ENCODE measurements at places on chromosomes 1 and 21.
A peak's percentile ranks its signal among the peaks of the same experiment; 100 is the strongest.

DNA sequence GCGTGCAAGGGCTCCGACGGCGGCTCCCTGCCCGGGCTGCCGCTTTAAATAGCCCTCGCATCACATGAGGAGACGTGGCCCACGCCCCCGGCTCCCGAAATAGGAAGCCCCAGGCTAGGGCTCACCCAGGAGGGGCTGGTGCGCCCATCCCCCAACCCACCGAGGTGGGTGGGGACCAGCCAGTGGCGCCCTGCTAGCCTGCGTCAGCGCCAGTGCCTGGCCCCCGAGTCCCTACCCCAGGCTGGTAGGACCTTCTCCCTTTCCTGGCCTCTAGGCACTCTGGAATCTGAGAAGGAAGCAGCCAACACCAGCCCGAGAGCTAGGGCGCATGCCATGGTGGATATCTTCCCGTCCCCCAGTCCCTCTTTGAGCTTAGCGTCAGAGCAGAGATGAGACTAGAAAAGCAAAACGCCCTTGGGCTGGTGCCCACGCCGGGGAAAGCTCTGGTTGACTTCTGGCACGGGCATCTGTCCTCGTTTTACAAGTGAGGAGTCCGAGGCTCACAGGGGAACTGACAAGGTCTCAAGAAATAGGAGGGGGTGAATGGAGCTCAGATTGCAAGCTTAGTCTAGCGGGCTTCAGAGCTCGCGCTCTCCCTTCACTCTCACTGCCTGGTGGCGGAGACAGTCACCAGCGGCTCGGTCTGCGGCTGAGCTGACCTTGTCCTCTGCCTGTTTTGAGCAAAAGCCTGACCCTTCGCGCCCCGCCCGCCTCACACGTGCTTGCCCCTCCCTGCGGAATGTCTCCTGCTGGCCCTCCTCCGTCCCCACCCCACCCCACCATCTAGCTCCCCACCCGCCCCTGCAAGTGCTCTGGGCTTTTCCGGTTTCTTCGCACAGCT, at the start of gene FABP3:
FABP3 (minus strand) TSS at position 21 of the 841 bp plus-strand sequence. CDS start 62 bp downstream, outside the sequence.
- peak; percentile 73 for DNase-seq

DNA sequence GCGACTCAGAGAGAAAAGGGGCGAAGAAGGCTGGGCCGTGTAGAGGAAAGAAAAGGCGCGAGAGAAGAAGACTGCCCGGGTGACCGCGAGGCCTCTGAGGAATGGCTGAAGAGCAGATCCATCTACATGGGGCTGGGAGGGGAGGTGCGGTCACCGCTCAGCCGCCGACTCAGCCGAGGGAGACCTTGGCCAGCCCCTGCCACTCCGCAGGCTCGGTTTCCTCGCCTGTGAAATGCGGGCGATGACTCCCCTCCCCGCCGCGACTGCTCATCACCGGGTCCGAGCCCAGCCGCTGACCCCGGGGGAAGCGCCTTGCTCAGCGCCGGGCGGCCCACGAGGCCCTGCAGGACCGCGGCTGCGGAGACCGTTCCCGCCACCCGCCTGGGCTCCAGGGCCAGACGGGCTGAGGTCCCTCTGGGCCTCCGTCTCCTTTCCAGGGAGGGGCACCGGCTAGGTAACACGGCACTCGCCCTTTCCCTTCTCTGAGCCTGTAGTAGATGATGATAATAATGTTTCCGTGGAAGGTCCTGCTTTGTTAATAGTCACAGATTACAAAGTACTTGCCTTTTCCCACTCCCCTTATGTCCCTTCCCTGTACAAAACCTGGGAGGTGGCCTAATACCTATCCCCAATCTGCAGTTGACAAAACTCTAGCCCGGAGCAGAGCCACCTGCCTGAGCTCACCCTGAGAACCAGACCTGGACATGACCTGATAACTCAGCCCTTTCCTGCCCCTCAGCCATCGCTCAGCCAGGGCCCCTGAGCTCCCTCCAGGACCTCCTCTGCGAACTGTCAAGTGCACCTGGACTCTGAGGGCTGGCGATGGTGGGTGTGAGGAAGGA, 1.6 kb upstream of the BSND start:
- no peak for DNase-seq

DNA sequence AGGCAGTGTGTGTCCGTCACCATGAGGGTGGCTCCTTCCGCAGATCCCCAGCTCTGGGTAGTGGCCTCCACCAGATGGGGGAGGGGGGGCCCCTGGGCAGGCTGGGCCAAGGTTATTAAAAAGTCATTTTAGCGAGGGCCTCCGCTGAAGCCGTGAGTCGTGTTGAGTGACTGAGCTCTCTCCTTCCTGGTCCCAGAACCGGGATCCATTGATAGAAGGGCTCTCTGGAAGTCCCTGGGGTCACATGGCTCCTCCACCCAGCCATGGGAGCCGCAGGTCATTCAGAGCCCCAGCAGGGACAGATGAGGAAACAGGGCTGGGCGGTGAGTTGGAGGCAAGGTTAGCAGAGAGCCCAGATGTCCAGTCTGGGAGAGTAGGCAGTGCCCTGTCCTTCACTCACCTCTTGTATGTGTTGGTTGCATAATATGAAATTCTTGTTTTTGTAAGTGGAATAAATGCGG, 12.9 kb downstream of the MIIP start:
- no peak for DNase-seq

- no peak for DNase-seq
Measured at GRCh38 chr1:117828201-117828600, 101.2 kb downstream of the GDAP2 start.

- DNase-seq: no peak
Measured at GRCh38 chr1:9289090-9289534, 3.6 kb upstream of the SPSB1 start.

DNA sequence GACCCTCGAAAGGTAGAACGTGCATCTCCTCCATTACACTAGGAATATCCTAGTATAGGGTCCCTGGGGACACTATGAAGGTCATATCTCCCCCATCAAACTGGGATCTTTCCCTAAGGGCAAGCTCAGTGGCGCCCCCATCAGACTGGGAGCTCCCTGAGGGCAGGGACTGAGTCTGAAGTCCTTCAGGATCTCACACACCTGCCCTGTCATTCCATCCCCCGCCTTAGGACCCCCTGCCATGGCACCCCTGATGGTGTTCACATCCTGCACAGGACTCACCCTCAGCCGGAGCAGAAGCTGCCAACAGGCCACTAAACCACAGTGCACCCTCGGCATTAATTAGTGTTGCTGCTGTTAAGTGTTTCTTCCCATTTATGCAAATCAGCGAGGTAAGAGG, 50.4 kb downstream of the IGSF21 start:
- no peak for DNase-seq

DNA sequence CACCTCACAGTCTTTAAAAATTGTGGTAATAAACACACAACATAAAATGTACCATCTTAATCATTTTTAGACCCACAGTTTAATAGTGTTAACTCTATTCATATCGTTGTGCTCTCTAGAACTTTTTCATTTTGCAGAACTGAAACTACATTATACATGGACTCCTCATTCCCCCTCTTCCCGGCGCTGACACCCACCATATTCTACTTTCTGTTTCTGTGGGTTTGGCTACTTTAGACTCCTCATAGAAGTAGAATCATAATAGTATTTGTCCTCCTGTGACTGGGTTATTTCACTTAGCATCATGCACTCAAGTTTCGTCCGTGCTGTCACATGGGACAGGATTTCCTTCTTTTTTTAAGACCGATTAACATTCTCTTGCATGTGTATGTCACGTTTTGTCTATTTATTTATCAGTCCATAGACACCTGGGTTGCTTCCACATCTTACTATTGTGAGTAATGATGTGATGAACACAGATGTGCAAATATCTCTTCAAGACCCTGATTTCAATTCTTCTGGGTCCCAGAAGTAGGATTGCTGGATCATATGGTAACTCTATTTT, 62.9 kb upstream of the TMPRSS2 start:
- no peak for DNase-seq

DNA sequence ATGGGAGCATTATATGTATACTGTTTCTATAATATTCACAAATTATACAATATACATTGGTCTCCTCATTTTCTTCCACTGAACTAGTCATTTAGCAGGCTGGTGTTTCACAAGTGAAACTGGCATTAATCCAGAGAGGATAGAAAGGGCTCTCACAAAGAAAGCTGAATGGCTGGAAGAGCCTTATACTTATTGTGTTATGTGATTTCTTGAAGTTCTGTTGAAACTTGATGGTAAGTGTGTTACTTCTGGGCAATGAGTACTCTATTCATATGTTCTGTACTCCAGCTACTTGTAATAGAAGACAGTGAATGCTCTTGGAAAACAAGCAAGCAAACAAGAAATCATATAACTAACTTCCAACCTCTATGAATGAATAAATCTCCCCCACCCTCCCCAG, 14.9 kb downstream of the STX12 start:
- no peak for DNase-seq

- DNase-seq: no peak
Measured at GRCh38 chr21:35323947-35324346, 274.8 kb upstream of the RUNX1 start.

DNA sequence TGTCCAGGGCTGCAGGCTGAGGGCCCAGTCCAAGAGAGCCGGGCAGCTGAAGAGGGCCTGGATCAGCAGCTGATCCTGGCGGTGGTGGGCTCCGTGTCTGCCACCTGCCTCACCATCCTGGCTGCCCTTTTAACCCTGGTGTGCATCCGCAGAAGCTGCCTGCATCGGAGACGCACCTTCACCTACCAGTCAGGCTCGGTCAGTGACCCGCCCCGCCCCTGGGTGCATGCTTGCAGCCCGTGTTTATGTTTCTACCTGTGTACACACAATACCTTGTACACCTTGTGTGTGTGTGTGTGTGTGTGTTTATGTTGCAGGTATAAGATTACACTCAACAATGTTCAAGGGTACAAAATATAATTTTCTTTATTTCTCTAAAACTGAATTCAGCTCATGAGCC, 13.0 kb downstream of the TIE1 start:
- no peak for DNase-seq

GRCh38 chr1:93109578-93109977, 30.5 kb downstream of the MTF2 start:
- no peak for DNase-seq

DNA sequence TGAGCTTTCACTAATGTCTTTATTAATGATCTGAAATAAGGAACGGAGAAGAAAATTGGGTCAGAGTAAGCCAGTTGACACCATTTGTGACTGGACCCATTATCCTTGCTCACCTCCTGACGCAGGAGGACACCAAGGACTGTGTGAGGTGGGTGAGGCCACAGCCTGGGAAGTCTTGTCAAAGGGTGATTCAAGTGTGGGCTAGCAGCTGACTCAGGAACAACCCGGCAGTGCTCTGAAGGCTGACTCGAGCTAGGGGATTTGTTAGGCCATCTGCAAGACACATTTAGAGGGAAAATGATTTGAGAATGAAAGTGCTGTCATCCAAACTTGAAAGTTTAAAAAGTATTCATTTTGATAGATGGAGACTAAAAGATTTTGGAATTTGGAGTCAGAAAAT, 21.2 kb downstream of the PRRX1 start:
- DNase-seq: no peak

DNA sequence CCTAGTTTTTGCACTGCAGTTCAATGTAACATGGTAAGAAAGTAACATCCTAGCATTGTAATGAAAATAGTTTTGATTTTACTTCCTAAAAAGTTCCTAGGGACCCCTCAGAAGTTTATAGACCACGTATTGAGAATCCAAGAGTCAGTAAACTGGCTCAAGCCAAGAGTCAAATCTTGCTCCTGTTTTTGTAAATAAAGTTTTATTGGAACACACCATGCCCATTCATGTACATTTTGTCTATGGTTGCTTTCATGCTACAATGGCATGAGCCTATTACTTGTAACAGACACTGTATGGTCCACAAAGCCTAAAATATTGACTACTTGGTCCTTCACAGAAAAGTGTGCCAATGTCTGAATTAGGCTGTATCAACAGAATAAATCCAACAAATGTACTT, 301.0 kb downstream of the LMO4 start:
- no peak for DNase-seq

- DNase-seq: no peak
Measured at GRCh38 chr1:219792337-219793021, 135.9 kb downstream of the SLC30A10 start.

GRCh38 chr1:65812065-65812464, 19.4 kb downstream of the PDE4B start:
- no peak for DNase-seq

DNA sequence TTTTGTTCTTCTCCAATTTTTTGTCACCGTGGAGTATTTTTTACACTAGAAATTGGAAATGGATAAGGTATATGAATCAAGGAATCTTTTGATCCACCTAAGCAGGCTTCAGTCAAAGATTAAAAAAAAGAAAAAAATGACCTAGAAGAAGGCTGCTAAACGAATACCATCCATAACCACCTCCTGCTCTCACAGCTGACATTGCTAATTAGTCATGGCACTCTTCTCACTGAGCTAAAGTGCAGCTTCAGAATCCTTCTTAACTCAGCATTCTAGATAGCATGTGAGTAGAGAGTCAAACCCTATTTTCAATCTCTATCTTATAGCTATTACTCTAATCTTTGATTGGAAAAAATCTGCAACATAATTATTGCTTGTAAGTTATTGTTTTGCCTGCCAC, 40.2 kb upstream of the ST6GALNAC5 start:
- DNase-seq: no peak

GRCh38 chr1:227728892-227729143, 6.3 kb downstream of the JMJD4 start:
- no peak for DNase-seq

DNA sequence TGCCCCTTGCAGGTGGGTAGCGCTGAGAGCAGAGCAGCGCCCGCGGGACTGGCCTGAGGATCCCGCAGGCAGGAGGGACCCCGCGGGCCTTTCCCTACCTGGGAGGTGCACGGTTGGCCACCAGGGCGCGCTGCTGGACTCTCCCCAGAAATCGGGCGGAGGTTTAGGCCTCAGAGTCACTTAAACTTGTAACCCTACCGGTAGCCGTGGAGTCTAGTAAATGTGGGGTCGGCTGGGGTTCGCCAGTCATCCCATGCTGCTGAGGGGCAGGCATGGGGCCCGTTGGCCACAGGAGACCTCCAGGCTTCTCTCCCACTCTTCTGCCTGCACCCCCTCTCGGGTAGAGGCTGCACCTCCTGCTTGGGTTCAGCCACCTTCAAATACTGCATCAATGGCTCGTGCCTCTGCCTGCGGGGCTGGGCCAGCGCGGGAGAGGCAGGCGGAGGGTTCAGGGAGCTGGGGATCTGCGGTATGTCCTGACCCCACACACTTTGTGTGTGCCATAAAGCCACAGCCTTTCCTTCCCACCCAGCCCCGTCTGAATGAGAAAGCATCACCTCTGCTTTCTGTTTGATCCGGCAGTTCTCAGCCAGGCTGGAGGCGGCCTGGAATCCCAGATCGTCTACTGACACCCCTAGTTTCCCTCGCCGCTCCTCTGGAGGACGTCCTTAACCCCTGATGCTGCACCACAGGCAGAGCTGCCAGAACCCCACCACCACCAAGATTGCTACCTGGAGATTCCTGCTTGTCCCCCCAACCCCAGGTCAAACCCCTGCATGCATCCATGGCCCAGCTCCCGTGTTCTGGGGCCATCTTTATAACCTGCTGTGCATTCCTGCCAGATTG, 12.3 kb upstream of the GSTM4 start:
- peak; percentile 25 for DNase-seq

DNA sequence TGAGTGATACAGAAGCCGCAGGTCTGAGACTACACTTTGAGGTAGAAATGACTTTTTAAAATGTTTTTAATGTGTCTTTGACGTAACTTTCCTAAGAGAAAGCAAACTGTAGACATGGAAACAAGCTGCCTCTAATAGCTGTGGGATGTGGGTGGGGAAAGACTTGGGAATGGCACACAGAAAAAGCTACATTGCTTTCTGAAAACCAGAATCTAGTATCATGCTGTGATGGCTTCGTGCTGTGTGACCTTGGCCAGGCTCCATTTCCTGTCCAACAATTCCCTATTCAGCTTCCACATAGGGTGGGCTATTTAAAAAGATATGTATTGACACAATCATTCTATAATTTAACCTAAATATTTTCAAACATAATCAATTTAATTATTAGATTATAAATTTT, 909.1 kb downstream of the NCAM2 start:
- no peak for DNase-seq

All from NCI-H524 treated with DMSO at 0.1 percent for 48 hours (cell line).